OCI-LY7 (cell line): ENCODE measurements at places on chromosomes 12 and 14.

DNA sequence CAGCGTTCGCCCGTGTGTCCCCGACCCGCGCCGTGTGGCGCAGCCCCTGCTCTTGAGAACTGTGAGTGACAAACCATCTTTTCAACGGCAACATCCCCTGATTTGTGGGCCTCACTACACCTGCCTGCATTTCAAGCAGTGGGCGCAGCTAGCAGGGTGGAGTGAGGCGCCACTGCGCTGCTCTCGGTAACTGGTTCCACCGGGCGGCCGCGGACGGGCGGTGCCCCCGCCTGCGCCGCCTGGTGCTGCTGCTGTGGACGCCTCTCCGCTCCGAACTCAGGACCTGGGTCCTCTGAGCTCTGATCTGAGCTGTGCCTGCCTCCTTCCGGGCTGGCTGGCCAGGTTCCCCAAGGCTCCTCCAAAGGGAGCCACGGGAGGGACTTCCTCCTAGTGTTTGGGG lies 5.9 kb upstream of the DEGS2 start:
- no peak for DNase-seq

DNA sequence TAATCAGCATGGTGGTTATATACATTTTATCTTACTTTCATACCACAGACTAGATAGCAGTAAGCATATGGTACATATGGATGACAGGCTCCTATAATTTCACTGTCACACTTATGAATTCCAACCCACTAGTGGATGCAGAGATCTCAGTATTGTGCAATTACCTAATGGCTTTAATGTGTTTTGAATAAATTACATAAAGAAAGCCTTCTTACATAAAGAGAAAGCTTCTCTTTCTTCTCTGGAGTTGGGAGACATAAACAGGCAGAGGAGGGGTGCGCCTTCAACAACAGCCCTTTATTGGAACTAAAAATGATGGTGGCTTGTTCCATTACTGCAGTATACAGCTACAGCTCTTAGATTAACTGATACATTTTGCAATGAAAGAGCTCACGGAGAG lies 52.6 kb downstream of the SAV1 start:
- no peak for DNase-seq

DNA sequence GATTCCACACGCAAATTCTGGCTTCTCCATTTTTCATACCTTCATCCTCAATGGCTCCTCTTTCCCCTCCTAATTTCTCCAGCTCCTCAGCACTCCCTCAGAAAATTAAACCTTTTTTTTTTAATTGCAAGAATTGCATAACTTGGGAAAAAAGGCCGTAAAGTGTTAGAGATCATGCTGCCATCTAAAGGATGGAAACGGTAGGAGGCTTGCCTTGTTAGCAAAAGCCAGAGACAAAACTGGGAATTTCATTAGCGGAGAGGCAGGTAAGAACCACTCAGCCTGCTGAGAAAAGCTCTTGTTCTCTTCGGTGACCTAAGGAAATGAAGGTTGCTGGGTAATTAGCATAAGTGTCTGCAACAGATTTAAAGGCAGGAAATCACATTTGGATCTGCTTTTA lies 204.3 kb downstream of the AEBP2 start:
- DNase-seq, result no peak

GRCh38 chr12:45974883-45975282 lies 15.5 kb downstream of the SCAF11 start:
- DNase-seq, result no peak

DNA sequence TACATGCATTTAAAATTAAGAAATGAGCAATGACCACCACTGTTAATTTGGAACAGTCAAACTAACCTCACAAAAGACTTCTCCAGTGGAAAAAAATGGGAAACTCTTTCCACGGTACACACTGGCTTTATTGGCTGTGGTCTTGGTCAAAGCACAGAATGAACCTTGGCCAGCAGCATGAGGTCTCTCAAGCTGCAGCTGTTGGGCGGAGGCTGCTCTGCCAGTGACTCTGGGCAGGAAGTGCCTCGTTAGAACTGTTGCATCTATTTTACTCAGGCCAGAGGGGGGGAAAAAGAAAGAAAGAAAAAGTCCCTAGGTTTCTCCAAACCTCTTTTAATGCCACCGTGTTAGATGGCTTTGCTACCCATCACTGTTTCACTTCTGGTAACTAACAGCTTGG lies 279.8 kb upstream of the DIO2 start:
- peak; percentile 16 for DNase-seq

- no peak for DNase-seq
Observed at GRCh38 chr14:92688434-92689375, 59.7 kb downstream of the LGMN start.
